ENCODE measurements at places on chromosomes 12 and 14. TPM values are rescaled to one million over a fixed set of nuclear protein-coding genes. Genes with fewer than 3 reads are reported as not detected.

GRCh38 chr12:110790301-110790700, 47.6 kb upstream of the PPP1CC start:
- DNase-seq, result no peak
- H3K27me3 ChIP-seq, result no peaks in the 10 kb centered on the region
- no peak overlapping the region for H3K27ac ChIP-seq

GRCh38 chr12:57869298-57869926, 22.9 kb upstream of the CTDSP2 start:
- no peak for DNase-seq
- H3K27me3 ChIP-seq, result peaks cover 2% of the 10 kb centered on the region
- H3K36me3 ChIP-seq, result no peaks in the 10 kb centered on the region
- peaks cover 13% of the 10 kb centered on the region for H3K4me1 ChIP-seq
- H3K4me3 ChIP-seq, result no peak overlapping the region
- H3K27ac ChIP-seq, result no peak overlapping the region

DNA sequence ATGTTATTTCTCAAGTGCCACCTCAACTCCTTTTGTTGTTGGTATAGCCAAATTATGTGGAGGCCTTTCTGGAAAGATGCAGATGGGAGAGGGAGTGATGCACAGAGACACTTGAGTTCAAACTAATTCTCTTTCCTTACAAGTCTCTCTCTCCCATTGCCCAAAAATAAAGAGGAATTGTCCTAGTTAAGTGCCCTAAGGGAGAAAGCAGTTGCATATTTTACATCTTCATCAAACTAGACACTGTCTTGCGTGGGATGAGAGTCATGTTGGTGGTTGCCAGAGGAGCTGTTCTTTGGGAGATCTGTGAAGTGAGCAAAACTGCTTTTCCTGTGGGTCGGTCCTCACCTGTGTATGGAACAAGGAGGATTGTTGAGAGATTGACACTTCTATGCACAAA, 72.2 kb downstream of the EP400 start:
- H3K4me3 ChIP-seq, result no peak overlapping the region
- no peak overlapping the region for H3K27ac ChIP-seq
- H3K4me1 ChIP-seq, result no peaks in the 10 kb centered on the region
- no peak for DNase-seq
- H3K36me3 ChIP-seq, result peaks cover 89% of the 10 kb centered on the region

DNA sequence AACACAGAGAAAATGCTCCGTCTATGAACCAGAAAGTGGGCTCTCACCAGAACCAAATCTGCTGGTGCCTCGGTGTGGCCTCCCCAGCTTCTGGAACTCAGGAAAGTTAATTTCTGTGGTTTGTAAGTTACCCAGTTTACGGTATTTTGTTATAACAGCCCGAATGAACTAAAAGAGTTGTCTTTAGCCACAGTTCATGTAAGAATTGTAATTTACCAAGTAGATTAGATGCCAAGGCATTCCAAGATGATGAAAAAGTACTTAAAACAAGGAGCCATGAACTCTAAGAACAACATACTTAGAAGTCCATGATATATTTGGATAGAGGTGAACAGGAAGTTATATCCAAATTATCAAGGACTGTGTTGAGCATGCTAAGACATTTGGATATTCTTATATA, 259.9 kb upstream of the GARIN6 start:
- H3K36me3 ChIP-seq, result no peaks in the 10 kb centered on the region
- no peak overlapping the region for H3K27ac ChIP-seq
- H3K4me3 ChIP-seq, result no peak overlapping the region
- no peaks in the 10 kb centered on the region for H3K4me1 ChIP-seq

DNA sequence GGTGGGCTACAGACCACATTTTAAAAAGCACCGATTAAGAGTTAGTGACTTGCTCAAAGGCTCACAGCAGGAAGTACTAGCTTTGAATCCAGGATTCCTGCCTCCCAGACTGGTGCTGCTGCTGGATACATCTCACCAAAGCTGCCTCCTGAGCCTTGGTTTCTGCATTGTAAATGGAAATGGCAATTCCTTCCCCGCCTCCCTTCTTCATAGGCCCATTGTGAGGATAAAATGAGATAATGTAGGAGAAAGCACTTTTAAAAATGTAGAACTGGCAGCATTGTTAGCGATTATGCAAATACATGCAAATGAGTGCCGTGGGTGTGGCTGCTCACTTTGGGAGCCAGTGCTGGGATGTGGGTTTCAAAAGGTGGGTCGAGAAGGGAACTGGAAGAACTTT, 15.4 kb downstream of the PDE1B start:
- no peaks in the 10 kb centered on the region for H3K36me3 ChIP-seq
- no peak overlapping the region for H3K27ac ChIP-seq
- peaks cover 16% of the 10 kb centered on the region for H3K4me1 ChIP-seq
- no peak for DNase-seq
- no peak overlapping the region for H3K4me3 ChIP-seq

DNA sequence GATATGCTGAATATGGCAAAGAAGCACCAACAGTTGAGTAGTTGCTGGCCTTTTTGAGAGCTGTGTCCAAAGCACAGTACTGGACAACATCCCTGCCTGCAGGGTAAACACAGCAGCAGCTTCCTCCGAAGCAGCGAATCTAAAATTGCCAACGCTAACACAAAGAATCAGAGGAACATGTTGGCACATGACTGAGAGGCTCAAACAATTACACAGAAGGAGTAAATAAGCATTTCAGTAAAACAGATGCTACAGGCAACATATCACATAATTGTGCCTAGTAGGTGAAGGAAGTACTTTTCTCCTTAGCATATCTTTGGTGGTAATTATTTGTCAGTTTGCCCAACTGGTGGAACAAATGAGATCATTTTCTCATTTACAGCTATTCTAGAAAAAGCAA, 52.1 kb downstream of the KICS2 start:
- H3K27me3 ChIP-seq, result no peaks in the 10 kb centered on the region
- no peaks in the 10 kb centered on the region for H3K36me3 ChIP-seq
- DNase-seq, result no peak
- H3K4me1 ChIP-seq, result no peaks in the 10 kb centered on the region
- H3K27ac ChIP-seq, result no peak overlapping the region

DNA sequence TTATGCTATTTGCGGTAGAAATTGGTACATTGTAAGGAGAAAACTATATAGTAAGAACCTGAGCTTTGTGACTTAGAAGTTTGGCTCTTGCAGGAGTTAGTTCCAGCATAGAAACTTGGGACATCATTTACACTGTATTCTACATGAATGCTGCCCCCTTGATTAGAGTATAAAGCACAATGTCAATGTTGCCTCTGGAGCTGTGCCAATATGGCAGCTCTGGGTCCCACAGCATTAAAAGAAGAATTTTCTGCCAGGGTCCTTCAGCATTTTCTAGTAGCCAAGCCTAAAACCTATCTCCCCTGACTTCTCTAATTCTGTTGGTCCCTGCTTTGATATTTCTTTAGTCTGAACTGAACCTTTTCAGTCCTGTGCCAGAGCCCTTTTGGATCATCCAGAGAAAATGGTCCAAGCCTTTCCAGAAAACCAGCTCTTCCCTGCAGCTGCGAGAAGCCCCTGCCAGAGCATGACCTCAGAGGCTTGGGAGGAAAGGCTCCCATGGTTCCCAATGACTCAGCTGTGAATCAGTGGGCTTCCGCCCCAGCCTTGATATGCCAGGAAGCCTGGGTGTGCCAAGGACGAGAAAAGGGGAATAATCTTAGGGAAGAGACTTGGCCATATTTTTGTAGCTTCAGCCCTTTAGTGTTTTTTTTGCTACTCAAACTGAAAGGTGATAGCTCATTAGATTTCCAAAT, 43.2 kb downstream of the PLEKHG7 start:
- no peak overlapping the region for H3K4me3 ChIP-seq
- H3K4me1 ChIP-seq, result no peaks in the 10 kb centered on the region
- H3K27ac ChIP-seq, result no peak overlapping the region
- H3K27me3 ChIP-seq, result no peaks in the 10 kb centered on the region

DNA sequence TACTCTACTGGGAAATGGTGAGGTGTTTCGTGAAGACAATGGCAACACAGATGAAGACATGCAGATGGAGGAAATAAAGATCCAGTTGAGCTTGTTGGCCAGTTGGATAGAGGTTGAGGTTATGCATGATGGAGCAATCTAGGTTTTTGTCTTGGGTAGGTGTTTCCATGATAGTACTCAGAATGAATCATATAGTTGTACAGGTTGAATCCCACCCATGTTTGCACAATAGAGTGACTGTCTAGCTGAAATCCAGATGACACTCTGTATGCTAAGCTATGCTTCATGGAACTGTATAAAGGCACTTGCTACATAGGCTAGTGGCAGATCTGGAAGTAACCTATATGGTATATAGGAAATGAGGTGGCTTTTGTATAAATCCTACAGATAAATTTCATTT, 264.9 kb downstream of the NAV3 start:
- H3K4me3 ChIP-seq, result no peak overlapping the region
- H3K4me1 ChIP-seq, result no peaks in the 10 kb centered on the region
- H3K27ac ChIP-seq, result no peak overlapping the region
- no peaks in the 10 kb centered on the region for H3K36me3 ChIP-seq

GRCh38 chr12:42696406-42697149, 107.0 kb upstream of the PRICKLE1 start:
- H3K4me3 ChIP-seq, result no peak overlapping the region
- H3K27me3 ChIP-seq, result no peaks in the 10 kb centered on the region
- H3K36me3 ChIP-seq, result no peaks in the 10 kb centered on the region
- no peak for DNase-seq

GRCh38 chr14:38578278-38578681, 322.4 kb upstream of the CLEC14A start:
- no peak overlapping the region for H3K27ac ChIP-seq
- H3K27me3 ChIP-seq, result no peaks in the 10 kb centered on the region
- DNase-seq, result no peak
- no peak overlapping the region for H3K4me3 ChIP-seq
- H3K4me1 ChIP-seq, result no peaks in the 10 kb centered on the region
- no peaks in the 10 kb centered on the region for H3K36me3 ChIP-seq

GRCh38 chr14:65103150-65103760, 938 bp upstream of the MAX start:
- DNase-seq, result no peak
- H3K4me3 ChIP-seq, result peak overlapping the region; percentile 98
- H3K4me1 ChIP-seq, result peaks cover 18% of the 10 kb centered on the region
- peaks cover 5% of the 10 kb centered on the region for H3K36me3 ChIP-seq

DNA sequence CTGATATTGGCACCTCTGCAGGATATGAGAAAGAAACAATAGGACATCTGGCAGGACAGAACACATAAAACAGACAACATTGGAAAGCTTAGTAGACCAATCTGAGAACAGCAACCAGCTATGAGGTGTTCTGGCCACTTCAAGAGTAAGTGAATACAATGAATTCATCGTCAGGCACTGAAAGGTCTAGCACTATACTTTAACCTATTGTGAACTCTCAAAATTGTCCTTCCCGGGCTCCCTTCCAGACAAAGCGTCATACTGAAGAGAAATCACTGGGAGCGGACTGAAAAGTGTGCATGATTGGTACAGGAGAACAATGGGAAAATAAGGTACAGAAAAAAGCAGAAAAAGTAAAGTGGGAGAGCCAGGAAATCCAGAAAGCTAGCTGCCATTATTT, 75.8 kb downstream of the LRP6 start:
- no peak overlapping the region for H3K4me3 ChIP-seq
- no peak overlapping the region for H3K27ac ChIP-seq
- DNase-seq, result no peak
- no peaks in the 10 kb centered on the region for H3K27me3 ChIP-seq

GRCh38 chr14:50397390-50398188, 908 bp upstream of the CDKL1 start:
- no peaks in the 10 kb centered on the region for H3K27me3 ChIP-seq
- peak overlapping the region; percentile 62 for H3K4me3 ChIP-seq
- H3K27ac ChIP-seq, result no peak overlapping the region

DNA sequence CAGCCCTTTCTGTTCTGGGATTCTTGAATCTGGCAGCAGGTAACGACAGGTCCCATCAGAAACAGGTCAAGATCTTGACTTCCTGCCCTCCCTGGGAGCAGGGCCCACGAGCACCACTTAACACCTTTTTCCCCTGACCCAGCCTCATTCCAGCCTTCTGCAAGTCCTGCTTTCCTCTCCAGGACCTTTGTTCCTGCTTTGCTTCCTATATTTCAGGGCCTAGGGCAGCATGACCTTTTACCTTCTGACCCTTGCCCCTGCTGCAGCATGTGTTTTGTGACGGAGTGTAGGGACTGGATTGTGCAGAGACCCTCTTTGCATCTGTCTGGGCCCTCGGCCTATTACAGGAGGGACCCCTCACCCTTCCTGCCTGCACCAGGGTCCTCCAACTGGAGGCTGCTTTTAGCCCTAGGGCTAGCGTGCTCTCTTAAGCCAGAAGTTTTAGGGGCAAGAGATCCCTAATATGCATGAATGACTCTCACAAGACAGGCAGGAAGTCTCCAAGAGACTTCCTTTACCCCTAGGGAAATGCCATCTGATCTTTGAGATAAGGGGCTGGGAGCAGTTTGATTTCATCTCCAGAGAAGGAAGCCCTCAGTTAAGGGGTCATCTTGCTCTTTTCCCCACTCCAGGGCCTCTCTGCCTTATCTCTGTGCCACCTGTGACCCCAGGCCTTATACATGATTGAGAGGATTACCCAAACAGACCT, 209.4 kb upstream of the BCL2L14 start:
- no peak overlapping the region for H3K27ac ChIP-seq
- no peaks in the 10 kb centered on the region for H3K4me1 ChIP-seq
- DNase-seq, result no peak
- no peaks in the 10 kb centered on the region for H3K27me3 ChIP-seq
- peaks cover 34% of the 10 kb centered on the region for H3K36me3 ChIP-seq

Gene ZFHX2
- 0.19 TPM for total RNA-seq

Gene HCAR3
- 0.33 TPM for total RNA-seq

Gene GLS2
- total RNA-seq, result 2.2 TPM

Gene TMEM121
- total RNA-seq, result 1.6 TPM

Gene NAA25
- total RNA-seq, result 34.6 TPM

Data from CD4-positive, alpha-beta T cell (primary cell).